ENCODE measurements at places on chromosomes 3 and 15. TPM values are rescaled to one million over a fixed set of nuclear protein-coding genes. Genes with fewer than 3 reads are reported as not detected.

The INKA1 gene
- polyA plus RNA-seq, result 9.1 TPM

The RARRES1 gene
- polyA plus RNA-seq, result 10.3 TPM

DNA sequence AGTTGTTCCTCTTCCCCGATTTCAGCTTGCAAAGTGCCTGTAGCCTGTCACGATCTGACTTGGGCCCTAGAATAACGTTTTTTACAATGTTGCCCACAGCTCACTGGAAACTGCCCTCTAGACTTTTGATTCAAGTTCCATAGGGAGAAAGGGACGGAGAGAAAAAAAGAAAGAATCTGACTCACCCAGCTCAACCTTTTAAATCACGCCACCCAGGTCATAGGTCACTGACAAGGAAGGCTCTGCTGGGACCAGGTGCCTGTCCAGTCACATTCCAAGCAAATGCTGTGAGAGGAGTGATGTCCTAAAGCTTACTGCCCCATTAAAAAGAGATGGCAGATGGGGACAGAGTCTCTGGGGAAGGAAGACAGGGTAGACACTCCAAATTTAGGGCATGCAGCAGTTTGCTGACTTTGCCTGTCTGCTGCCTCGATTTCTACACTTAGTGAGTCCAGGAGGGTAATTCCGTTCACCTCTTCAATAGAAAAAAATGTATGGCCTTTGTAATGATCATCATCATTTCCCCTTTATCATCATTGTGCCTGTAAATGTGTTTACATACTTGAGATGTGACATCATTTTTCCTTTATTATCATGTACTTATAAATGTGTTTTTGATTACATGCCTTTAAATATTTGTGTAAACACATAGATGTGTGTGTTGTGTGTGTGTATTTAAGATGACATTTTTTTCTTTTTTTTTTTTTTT, 8.4 kb upstream of the MYO1E start:
- DNase-seq, result no peak

DNA sequence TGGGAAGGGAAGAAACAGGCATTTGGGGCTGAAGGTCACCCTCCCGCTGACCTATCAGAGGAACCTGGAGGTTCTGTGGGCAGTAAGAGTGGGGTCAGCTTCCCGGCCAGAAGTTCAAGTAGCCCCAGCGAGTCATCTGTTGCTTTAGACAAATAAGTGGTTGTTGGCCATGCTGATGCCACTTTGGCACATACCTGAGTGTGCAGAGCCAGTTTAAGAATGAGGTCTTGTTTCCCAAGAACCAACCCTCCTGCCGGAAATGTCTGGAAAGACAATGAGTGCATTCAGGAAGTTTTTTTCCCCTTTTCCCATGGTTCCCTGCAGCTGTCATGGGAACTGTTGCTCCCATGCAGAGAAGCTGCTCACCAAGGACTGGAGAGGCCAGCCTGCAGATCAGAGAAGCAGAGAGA, 166.7 kb downstream of the ZNF621 start:
- DNase-seq, result peak; percentile 12

DNA sequence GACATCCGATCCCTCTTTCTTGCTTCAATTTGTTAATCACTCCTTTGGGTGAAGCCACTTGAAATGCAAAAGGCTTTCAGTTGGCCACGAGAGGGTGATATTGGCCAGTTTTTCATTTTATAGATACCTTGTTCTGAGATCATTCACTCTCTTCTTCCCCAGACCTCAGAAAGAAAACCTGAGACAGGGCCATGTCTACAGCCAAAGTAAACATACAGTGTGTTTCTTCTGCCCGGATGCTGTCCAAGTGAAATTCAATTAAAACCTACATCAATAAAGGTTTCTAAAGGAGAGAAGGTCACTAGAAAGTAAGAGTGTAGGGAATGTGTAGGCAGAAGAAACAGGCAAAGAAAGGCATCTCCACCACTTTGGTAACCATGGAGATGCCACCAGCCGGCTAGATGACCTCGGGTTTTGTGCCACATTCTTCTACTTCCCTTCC, 39.5 kb upstream of the FMN1 start:
- peak; percentile 68 for DNase-seq

The PPP2R3A gene
- polyA plus RNA-seq, result 16.6 TPM

GRCh38 chr3:122786066-122786465, 7.6 kb downstream of the HSPBAP1 start:
- no peak for DNase-seq

The CKMT1A gene
- polyA plus RNA-seq, result 19.9 TPM

DNA sequence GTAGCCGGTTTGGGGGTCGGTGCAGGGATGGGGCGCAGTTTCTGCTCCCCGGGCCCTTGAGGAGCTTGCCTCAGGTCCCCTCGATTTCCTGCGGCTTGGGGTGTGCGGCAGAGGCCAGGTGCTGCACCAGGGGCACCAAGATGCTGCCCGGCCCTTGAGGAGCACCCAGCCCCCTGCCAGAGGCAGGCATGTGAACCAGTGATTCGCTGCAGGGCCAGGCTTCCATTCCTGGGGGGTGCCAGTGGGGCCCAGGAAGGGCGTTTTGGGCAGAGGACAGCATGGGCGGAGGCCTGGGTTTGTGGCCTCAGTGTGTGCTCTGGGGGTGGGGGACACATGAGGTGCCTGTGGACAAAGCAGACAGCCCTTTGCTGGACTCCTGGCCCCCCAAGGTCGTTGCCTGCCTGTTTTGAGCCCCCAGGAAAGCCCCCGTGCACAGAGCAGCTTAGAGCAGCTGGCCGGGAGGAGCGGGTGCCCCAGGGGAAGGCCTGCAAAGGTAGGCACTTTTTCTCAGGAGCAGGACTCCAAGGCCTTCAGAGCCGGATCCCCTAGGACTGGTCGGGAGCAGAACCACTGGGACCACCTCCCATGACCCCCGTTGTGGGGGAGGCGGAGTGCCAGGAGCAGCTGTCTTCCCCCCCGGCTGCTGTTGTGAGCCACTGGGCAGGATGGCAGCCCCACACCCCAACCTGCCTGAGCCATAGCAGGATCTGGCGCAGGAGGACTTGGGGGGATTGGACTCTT, 1.6 kb downstream of the PLXNA1 start:
- DNase-seq, result no peak

- DNase-seq, result no peak
Measured at GRCh38 chr3:143158014-143158988, 38.7 kb downstream of the CHST2 start.

GRCh38 chr3:132255041-132255745, 62.0 kb upstream of the ACP3 start:
- no peak for DNase-seq

GRCh38 chr15:88681610-88682221, 42.9 kb downstream of the ISG20 start:
- DNase-seq, result peak; percentile 10

- no peak for DNase-seq
Measured at GRCh38 chr3:16455001-16455400, 58.5 kb downstream of the RFTN1 start.

The SLC2A2 gene
- polyA plus RNA-seq, result 31.0 TPM

The GOLGA8T gene
- polyA plus RNA-seq, result 0.28 TPM

GRCh38 chr15:101250341-101250831, 1.5 kb downstream of the CHSY1 start:
- DNase-seq, result peak; percentile 58

DNA sequence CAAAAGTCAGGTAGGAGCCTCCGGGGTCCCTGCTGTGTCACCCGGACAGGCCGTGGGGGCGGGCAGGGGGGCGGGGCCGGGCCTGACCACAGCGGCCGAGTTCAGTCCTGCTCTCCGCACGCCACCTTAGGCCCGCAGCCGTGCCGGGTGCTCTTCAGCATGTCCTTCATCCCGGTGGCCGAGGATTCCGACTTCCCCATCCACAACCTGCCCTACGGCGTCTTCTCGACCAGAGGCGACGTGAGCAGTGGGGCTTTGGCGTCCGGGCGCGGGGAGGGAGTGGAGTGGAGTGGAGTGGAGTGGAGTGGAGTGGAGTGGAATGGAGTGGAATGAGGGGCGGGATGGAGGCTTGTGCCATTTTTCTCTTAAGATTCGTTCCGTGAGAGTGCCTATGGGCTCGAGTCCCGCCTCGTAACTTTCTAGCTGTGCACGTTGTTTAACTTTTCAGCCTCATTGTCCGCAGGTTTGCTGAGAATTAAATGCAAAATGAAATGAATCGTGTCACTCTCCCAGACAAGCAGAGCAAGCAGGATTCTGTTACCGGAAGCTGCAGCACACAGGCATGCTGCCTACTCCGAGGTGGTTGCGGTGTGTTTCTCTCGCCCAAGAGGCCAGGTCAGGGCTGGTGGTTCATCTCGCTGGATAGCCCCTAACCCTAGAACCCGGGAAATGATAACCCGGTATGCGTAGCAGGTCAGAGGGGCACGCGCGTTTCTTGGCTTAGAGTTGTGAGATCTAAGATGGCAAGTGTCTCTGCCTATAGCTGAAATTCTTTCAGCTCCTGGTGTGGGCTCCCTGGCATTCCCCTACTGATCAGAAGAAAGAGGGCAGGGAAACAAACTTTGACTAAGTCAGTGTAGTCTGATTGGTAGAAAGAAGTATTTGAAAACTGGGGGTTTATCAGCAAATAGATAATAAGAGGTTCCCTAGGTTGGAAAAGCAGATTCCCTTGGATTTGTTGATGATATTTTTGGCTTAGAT, at the start of gene FAH:
Gene FAH, plus strand, starts transcription at position 104 of the 981 bp plus-strand sequence. Its CDS starts 56 bp downstream, at position 160.
- DNase-seq, result peak; percentile 77

The DAPK2 gene
- 3.8 TPM for polyA plus RNA-seq

The MITF gene
- 14.1 TPM for polyA plus RNA-seq

The ERICH6 gene
- polyA plus RNA-seq, result not detected

DNA sequence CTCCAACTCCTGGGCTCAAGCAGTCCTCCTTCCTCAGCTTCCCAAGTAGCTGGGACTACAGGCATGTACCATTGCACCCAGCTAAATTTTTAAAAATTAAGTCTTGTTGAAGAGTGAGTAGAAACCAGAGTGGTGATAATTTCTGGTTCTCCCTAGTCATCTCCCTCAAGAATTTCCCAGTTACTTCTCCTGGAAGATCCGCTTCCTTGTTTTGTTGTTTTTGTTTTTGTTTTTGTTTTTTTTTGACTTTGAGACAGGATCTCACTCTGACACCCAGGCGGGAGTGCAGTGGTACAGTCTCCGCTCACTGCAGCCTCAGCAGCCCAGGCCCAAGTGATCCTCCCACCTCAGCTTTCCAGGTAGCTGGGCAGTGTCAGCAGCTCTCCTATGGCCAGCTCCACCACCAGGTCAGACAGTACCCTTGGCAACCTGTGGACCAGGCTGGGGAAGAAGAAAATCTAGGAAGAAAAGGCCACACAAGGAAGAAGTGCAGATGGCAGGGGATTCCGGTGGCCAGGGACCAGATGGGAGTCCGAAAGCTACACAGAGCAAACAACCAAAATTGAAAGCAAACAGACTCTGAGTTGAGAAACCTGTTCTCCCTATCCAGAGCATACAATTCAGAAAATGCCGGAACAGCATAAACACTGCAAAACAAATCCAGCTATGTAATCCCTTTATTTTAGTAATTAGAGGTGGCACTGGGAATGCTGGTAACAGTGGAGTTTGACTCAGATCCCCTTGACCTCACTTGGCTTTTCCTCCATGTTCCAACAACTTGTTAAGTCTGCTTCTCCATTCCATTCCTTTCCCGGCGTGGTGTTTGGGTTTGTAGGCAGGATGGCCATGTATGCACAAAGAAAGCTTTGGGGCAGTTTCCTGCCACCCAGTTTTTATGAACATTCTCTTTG, 266.6 kb upstream of the CTDSPL start:
- DNase-seq, result no peak

The ASB14 gene
- not detected for polyA plus RNA-seq

The CDHR4 gene
- not detected for polyA plus RNA-seq

DNA sequence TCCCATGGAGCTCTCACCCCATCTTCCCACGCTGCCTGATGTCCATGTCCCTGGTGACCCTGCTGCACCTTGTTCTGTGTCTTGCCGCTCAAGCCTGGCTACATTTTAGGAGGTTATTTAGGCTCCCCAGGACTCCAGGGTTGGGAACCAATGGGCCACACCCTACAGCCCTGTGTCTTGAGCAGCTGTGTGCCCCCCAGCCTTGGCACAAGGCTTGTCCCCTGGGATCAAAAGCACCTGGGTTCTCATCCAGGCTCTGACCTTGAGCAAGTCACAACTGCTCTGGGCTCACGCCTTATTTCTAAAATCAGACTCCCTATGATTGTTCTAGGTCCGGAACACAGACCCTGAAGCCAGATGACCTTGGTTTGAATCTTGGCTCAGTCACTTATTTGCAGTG, 14.1 kb downstream of the SPSB4 start:
- no peak for DNase-seq

GRCh38 chr15:44137750-44138149, 57.3 kb downstream of the FRMD5 start:
- DNase-seq, result no peak

All from kidney (tissue), 22 donors.